SIG-M5 (cell line): ENCODE measurements at places on chromosomes 4 and X.

GRCh38 chr4:41164405-41164804 is 49.9 kb downstream of the APBB2 start:
- no peak for DNase-seq

DNA sequence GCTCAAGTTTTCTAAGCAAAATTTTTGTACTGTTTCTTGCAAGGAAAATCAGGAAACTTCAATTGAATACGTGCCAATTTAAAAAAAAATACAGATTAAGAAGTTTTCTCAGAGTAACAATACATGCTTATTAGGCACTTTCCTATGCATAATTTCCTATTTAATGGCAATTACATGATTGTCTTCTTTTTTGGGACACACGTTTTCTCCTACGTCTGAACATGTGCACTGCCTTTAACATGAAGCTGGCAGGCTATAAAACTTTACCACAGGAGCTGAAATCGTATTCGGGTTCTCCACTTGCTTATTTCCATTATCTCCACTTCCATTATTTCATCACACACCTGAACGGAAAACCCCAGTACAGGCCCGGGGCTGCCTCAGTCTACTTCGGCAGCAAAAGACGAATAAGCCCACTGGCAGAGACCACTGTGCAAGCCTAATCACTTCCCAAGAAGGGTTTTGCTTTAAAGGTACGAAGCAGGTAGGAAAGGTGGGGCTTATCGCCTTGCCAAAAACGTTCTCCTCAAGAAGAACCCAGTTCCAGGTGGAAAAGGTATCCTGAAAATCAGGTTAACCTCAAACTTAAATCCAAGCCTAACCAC is 575 bp downstream of the RCHY1 start:
- DNase-seq, result no peak

DNA sequence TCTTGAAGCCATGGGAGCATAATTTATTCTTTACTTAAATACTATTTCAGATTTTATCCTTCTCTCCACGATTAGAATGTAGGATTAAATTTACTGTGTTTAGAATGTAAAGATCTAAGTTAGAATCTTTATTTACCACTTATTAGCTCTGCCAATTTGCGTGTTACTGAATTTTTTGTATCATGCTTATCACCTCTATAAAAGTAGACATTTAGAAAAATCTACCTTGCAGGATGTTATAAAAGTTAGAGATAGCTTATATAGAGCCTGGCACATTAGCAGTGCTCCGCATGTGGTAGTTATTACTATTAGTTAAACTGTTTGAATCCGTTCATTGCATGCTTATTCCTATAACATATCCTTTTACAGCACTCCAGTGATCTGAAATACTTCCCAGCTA is 97.9 kb downstream of the BANK1 start:
- no peak for DNase-seq

DNA sequence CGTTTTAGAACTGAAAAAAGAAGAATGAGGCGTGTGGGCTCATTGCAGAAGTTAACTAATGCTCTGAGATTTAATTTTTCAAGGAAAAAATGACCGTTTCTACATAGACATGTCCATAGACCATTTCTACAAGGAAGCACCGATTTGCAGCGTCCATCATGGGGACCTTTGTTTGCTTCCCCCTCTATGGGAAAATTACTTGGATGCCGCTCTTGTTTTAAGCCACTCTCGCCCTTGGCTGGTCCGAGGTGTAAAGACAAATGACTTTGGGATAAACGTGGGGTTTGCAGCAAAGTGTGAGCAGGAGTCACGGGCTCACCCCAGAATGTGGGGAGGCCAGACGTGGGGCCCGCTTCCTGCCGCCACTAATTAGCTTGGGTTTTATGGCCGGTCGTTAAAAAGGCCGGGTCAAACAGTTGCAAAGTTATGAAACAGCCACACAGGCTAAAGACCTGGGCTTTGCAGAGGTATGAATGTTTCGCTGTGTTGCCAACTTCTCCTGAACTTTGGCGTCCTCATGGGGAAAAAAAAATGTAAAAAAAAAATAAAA is 235.9 kb downstream of the SHOX start:
- DNase-seq, result no peak

GRCh38 chrX:121958886-121959285 is 911.5 kb downstream of the GLUD2 start:
- DNase-seq, result no peak

DNA sequence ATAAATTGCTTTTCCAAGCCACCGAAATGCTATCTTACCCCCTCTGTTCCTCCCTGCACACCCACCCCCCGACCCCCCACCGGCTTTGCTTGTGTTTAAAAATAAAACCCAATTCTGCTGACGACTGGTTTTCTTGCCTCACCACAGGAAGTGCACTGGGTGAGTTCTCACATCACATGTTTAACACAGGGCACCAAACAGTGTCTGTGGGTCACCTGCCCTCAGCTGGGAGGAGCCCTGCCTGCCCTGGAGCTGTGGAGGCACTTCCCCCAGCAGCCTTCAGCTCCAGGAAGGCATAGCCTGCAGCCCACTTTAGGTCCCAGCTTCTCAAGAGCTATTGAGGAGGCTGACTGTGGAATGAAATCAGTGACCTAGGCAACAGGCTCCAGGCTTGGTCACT is 8.8 kb downstream of the TMEM255A start:
- no peak for DNase-seq

- DNase-seq, result no peak
Measured at GRCh38 chrX:153958605-153959004, 13.0 kb downstream of the HCFC1 start.

DNA sequence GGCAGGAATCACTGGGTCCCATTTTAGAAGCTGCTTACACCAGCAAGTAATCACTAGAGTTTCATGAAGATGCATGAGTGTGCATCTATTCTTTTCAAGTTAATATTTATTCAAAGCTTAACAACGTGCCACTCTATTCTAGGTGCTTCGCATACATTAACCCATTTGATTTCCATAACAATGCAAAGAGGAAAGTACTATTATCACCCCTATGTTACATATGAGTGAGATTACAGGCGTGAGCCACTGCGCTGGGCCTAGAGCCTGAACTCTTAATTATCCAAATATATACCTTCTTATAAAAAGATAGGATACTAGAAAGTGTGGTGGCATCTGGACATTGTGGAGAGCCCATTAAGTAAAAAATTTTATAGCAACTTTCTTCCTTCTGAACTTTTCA is 65.4 kb downstream of the CXCL13 start:
- DNase-seq, result no peak

- no peak for DNase-seq
Measured at GRCh38 chr4:158282252-158282651, 72.0 kb downstream of the TMEM144 start.

DNA sequence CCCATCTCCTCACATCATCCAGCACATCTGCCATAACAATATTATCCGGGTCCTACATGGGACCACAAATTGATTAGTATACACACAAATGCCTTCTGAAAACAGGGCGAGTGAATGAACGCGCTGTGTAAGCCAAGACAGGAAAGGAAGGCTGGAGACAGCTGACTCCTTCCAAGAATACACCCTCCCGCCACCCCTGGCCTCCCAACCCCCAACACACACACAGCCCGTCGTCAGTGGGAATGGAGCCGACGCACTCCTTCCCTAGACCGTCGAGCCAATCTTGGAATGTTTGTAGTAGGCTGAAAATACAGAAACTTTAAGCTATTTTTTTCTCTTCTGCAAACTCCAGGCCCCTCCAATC is 319 bp upstream of the MAGEH1 start:
- no peak for DNase-seq

- DNase-seq, result no peak
Measured at GRCh38 chr4:80452768-80453167, 117.2 kb downstream of the CFAP299 start.

DNA sequence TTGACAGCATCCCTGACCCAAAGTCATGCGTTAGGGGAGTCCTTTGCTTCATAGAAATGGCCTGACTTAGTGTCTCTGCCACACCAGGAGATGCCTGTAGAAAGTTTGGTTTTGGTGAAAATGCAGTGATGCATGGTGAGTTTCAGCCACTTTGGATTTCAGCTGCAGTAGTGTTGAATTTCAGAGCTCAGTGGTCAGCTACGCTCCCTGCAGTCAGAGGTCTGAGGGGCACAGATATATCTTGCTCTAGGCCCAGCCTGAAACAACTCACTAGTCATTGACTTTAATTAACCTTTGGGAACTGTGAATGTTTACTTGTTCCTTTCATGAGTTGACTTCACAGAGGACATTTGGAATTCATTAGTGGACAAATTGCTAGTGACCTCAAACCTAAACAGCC is 17.5 kb downstream of the RBMX2 start:
- no peak for DNase-seq

DNA sequence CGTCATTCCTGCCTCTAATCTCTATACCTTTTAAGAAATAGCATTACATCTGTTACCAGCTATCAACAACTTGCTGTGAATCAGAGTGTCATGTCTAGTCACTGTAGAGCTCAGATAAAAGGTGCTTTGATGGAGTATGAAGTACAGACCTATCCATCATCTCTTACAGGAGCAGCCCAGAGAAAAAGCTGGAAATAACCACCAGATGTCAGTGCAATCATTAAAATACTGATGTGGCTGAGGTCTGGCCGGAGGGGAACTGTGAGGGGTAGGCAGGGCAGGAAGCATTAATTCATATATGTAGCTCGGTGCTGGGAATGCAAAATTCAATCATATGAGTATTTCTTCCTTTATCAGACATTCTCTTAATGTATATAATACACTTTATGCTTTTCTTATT is 100.6 kb downstream of the AKAP4 start:
- no peak for DNase-seq

- DNase-seq, result no peak
Measured at GRCh38 chrX:41543025-41543424, 95.9 kb downstream of the NYX start.

DNA sequence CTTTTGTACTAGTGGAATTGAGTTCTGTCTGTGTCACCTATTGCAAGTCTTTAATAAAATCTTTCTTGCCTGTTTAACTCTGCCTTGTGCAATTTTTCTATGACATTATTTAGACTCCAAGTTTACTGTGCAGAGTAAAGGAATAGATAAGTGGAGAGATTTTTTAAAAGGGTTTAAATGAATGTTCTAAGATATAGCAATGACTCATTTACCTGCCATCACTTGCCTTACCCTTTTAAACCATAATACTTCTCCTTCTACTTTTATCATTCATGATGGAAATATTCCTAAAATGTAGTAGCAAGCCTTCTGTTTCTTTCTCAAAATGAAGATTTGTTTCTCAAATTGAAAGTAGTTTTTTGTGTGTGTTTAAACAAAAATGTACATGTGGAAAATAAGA is 782.8 kb upstream of the MAGEB2 start:
- DNase-seq, result no peak

GRCh38 chr4:166655705-166656104 is 578.6 kb downstream of the SPOCK3 start:
- DNase-seq, result no peak

GRCh38 chrX:9829308-9830267 is 43.4 kb downstream of the SHROOM2 start:
- DNase-seq, result no peak

GRCh38 chrX:132270021-132270420 is 50.8 kb upstream of the RAP2C start:
- DNase-seq, result no peak

- DNase-seq, result peak; percentile 46
Measured at GRCh38 chrX:150767475-150768131, 74.4 kb downstream of the MTMR1 start.

DNA sequence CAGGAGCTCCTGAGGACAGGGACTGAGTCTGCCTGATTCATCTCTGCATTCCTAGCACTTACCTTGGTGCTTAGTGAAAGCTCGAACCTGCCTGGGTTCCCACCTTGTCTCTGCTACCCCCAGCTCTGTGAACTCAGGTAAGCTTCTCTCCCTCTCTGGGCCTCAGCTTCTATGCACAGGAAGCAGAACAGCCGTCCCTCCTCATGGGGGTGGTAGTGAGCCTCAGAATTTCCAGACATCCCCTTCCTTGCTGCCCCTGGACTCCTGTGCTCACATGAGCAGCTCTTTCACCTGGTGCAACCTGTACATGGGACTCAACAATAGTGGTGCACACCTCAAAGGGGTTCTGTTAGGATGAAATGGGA is 50.8 kb downstream of the HTRA3 start:
- no peak for DNase-seq

DNA sequence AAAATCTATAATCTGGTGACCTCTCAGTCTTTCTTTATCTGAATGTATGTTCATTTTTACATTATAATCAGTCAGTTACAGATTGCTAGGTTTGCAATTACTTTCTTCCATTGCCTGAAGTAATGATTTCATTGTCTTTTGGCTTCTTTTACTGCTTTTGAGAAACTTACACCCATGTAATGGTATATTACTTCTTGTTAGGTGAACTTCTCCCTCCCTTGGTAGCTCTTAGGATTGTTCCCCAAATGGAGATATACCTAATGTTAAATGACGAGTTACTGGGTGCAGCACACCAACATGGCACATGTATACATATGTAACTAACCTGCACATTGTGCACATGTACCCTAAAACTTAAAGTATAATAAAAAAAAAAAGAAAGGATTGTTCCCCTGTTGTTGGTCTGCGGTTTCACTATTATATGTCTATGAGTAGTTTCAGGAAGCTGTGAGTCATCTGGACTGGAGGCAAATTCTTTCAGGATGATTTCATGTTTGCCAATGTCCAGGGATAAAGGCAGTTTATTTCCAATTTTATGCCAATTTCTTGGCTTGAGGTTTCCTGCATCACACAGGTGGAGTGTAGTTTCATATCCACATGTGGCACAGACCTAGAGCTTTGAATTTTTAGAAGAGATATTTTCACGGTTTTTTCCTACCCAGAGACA is 21.8 kb downstream of the SPANXC start:
- no peak for DNase-seq

- DNase-seq, result no peak
Measured at GRCh38 chr4:8837181-8837841, 34.3 kb downstream of the HMX1 start.

DNA sequence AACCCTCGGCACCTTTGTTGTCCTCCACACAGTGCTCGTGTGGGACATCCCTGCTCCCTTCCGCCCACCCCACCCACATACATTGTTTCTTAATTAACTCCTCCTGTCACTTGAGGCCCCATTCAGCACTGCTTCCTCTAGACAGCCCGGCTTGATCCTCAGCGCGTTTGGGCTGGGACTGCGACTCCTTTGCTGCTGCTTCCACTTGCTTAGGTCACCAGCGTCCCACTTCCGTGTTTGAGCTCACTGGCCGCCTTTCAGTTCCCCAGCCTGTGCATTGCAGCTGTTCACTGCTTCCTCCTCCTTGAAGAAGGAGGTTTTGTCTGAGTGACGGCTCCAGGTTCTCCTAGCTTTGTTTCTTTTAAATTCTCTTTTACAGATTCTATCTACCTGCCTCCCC is 16.1 kb downstream of the RNF4 start:
- DNase-seq, result peak; percentile 96

GRCh38 chrX:40877887-40878286 is 142.5 kb upstream of the MED14 start:
- DNase-seq, result no peak

DNA sequence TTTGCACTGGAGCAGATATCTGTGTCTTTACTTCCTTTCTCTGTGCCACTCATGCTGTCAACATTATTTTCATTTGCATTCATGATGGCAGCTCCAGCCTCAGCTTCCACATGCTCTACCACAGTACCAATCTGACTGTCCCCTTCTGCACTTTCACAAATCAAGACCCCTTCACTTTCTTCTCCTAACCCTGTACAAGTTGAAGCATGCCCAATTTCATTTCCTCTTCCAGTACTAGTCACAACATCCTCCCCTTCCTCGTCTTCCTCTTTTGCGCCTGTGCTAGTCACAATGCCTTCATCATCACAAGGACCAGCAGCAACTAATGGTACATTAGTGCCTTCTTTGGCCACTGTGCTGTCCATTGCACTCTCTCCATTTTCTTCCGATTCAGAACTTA is 26.5 kb downstream of the BOD1L1 start:
- peak; percentile 40 for DNase-seq
